MM.1S (cell line): ENCODE measurements at places on chromosomes 6 and 20.

GRCh38 chr6:26249707-26249956, 115.4 kb upstream of the BTN3A2 start:
- DNase-seq: peak; percentile 66

DNA sequence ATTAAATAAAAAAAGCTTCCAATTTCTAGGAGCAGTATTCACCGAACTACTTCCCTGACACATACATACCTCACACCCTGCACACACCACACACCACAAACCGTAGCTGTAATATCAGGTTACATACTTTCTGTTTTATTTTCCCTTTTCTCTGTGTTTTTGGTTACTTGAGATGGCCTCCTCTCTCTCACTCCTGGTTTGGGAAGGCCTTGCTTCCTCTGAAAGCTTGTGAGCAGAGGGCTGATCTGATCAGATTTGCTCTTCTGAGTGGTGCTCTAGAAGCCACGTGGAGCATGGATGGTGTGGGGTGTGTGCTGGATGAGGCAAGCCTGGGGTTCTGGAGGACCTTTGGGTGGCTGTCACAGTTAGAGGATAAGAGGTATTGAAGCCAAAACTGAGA, 20.9 kb downstream of the UTRN start:
- peak; percentile 59 for DNase-seq

DNA sequence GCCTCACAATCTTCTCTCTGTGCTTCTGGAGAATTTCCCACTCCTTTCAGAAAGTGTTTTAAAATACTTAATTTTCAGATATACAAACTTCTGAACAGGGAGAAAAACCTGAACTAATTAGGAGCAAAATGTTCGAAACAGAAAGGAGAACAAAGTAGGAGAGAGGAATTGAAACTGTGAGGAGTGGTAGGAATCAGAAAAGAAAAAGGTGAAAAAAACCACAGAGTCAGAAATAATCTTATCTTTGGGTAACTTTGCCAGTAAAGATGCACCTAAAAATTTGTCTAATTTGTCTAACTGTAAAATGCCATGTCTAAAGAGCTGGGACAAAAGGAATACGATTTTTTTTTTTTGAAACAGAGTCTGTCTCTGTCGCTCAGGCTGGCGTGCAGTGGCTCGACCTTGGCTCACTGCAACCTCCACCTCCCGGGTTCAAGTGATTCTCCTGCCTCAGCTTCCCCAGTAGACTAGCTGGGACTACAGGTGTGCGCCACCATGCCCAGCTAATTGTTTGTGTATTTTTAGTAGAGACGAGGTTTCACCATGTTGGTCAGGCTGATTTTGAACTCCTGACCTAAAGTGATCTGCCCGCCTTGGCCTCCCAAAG, 4.7 kb upstream of the RIPOR2 start:
- DNase-seq: no peak

- no peak for DNase-seq
Measured at GRCh38 chr6:96657344-96657743, 94.4 kb downstream of the FHL5 start.

DNA sequence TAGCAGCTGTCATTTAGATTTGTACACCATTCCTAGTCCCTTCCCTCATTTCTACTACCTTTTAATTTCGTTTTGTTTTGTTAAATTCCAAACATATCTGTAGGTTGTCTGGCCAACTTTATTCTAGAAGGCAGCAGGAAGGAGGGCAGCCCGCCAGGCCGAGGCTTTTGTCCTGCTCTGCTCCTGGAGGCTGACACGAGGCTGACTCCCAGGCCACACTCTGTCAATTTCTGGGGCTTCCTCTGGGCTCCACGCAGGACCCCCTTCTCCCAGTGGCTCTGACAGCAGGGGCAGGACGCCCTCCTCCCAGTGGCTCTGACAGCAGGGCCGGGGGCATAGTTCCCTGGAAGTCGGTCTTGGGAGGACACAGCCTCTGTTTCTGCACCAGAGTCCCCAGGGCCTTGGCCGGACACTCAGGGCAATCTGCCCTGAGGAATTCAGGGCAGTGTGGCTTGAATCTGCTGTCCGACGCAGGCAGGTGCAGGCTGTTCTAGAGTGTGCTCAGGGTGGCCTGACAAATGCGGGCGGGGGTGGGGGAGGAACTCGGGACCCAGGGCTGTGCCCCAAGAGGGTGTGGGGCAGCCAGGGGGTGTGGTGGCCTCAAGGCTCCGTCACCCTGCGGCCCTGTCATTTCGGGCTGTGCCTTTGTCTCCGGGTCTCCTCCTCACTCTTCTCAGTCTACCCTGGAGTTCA, 11.8 kb downstream of the SMOC2 start:
- no peak for DNase-seq

DNA sequence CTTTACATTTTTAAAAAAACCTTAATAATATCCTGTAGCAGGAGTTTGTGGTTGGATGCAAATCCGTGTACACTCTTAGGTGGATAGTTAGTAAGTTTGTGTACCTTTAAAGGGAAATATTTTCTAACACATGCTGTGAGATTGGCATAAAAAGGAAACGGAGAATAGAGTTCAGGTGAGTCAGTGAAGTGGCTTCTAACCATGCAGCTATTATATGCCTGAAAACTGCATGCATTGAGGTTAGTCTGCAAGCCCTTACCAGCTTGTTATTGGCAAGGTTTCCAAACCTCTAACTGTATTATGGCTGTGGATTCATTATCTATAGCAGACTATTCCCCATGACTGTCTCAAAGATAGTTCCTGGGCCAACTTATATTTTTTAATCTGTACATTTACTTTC, 420.6 kb upstream of the MMS22L start:
- no peak for DNase-seq

GRCh38 chr6:143543435-143543834, 31.9 kb upstream of the FUCA2 start:
- no peak for DNase-seq

DNA sequence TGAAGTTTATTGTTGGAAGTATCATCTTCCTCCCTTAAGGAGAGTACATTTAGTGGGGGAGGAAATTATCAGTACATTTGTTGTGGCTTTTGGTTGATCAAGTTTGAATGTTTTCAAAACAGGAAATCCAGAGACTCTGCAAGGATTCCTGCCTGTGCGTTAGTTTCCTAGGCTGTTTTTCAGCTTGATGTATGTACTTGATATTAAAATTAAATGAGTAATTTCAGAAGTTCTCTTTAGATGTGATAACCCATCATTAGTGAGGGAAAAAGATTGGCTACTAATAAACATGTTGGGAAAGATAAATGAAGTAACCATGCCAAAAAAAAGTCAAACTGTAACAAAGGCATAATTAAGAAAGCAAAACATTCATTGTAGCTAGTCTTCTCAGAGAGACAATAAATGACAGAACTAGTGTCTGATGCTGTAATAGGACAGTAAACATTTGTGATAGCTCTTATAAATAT, 88.0 kb upstream of the TULP1 start:
- DNase-seq: no peak

- DNase-seq: no peak
Measured at GRCh38 chr6:109944448-109944847, 33.7 kb upstream of the GPR6 start.

DNA sequence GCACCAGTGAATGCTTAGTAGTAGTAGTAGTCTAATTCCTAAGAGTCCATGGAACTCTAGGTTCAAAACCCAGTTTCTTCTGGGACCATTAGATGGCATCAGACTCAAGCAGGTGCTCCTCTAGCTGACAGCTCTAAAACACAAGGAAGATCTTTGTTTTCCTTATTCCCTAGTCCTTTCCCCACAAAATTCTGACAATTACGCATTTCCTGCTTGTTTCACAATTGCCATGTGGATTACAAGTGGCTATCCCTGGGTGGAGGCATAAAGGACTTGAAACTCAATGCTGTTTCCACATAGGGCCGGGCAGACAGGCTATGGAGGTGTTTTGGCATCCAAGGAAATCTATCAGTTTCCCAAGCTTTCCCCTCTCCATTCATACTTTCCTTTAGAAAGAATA, 9.2 kb upstream of the HLA-DOB start:
- no peak for DNase-seq
